Stomach (tissue), 19 donors: ENCODE measurements at places on chromosomes 12 and 14. TPM values are rescaled to one million over a fixed set of nuclear protein-coding genes. Genes with fewer than 3 reads are reported as not detected.
A peak's percentile ranks its signal among the peaks of the same experiment; 100 is the strongest.

- H3K27ac ChIP-seq, result no peak overlapping the region
- H3K4me1 ChIP-seq, result no peaks in the 10 kb centered on the region
- H3K4me3 ChIP-seq, result no peak overlapping the region
- H3K36me3 ChIP-seq, result no peaks in the 10 kb centered on the region
Observed at GRCh38 chr14:38125481-38126037, 82.1 kb upstream of the SSTR1 start.

- DNase-seq, result no peak
- no peaks in the 10 kb centered on the region for H3K36me3 ChIP-seq
- no peak overlapping the region for H3K27ac ChIP-seq
Observed at GRCh38 chr12:90585640-90586304, 369.2 kb downstream of the CCER1 start.

DNA sequence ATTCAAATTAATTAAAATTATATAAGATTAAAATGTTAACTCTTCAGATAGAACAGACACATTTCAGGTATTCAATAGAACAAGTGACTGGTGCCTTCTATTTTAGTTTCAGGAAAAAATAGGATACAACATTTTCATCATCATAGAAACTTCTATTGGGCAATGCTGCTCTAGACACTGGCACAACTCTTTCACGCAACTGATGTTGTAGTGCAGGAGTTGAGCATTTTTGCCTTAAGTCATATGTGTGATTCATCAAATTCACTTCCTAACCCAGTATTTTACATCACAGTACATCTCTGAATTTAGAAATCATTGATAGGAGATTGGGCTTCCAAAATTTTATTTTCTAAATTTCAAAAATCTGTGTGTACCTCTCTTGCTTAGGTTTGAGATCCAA, 215.4 kb upstream of the DIO2 start:
- H3K27ac ChIP-seq, result no peak overlapping the region
- DNase-seq, result no peak
- no peaks in the 10 kb centered on the region for H3K4me1 ChIP-seq
- no peaks in the 10 kb centered on the region for H3K36me3 ChIP-seq
- no peak overlapping the region for H3K4me3 ChIP-seq

- H3K27ac ChIP-seq, result no peak overlapping the region
- H3K36me3 ChIP-seq, result peaks cover 6% of the 10 kb centered on the region
- H3K27me3 ChIP-seq, result no peaks in the 10 kb centered on the region
Observed at GRCh38 chr12:65414526-65414925, 136.0 kb downstream of the MSRB3 start.

DNA sequence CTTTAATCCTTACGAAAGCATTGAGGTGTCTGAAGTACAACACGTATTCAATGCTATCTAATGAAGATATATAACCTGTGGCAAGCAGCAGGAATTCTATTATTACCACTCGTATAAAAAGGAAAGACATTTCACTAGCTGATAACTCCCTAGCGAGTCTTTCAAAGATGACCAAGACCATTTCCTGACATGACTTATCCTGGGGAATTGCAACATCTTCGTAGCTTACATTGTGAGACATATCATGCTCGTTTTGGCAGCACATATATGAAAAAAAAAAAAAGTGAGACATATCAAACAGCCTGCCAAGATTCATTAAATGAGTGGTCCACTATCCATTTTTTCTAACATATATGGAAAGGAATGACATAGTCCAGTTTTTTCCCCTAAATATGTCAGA, 337.0 kb downstream of the FSCB start:
- no peak overlapping the region for H3K4me3 ChIP-seq
- DNase-seq, result no peak
- H3K36me3 ChIP-seq, result no peaks in the 10 kb centered on the region
- no peaks in the 10 kb centered on the region for H3K4me1 ChIP-seq
- H3K27me3 ChIP-seq, result no peaks in the 10 kb centered on the region

DNA sequence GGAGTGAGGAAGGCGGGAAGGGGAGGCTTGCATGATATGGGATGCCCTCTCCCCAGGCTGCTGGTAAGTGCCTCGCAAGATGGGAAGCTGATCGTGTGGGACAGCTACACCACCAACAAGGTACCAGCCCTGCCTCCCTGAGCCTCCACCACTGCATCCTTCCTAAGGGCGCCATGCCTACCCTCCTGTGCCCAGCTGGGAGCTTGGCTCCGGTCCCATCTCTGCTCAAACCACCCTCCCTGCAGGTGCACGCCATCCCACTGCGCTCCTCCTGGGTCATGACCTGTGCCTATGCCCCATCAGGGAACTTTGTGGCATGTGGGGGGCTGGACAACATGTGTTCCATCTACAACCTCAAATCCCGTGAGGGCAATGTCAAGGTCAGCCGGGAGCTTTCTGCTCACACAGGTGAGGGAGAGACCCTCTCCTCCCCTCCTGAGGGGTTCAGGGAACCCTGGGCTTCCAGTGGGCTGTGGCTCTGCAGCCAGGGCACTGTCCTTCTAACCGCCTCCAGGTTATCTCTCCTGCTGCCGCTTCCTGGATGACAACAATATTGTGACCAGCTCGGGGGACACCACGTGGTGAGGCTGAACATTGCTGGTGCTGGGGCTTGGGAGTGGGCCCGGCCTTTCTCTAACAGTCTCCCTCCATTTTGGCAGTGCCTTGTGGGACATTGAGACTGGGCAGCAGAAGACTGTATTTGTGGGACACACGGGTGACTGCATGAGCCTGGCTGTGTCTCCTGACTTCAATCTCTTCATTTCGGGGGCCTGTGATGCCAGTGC, 2.6 kb downstream of the GNB3 start:
- peaks cover 62% of the 10 kb centered on the region for H3K36me3 ChIP-seq
- no peaks in the 10 kb centered on the region for H3K27me3 ChIP-seq
- no peak overlapping the region for H3K27ac ChIP-seq
- DNase-seq, result no peak
- no peak overlapping the region for H3K4me3 ChIP-seq

- H3K4me1 ChIP-seq, result no peaks in the 10 kb centered on the region
- no peaks in the 10 kb centered on the region for H3K36me3 ChIP-seq
- no peak overlapping the region for H3K27ac ChIP-seq
- H3K4me3 ChIP-seq, result no peak overlapping the region
Observed at GRCh38 chr14:38297681-38298080, 41.8 kb upstream of the CLEC14A start.

DNA sequence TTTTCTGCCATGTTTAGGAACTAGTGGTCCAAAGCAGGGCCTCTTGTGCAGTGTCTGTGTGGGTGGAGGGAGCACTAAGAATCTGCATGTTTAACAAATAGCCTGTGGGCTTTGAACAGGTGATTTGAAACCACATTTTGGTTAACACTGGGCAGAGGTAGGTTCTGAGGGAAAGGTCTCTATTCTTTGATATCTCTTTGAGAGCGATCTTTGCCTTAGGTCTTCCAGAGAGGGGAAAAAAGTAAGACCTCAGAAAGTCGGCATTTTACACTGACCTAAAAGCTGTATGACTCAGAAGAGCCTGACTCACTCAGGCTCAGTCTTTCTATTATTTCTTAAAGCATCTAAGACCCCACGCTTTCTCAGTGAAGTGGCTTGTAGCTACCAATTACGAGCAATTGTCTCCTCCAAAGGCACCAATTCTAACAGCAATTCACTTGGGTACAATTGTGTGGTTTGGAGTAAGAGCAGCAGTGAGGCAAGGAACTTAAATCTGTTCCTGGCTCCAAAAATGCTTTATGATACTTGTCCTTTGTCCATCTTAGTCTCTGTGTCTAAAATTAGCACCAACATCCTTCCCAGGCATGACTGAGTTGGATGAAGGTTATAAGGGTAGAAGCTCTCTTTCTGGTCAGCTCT, 8.8 kb downstream of the EIF2B2 start:
- no peaks in the 10 kb centered on the region for H3K27me3 ChIP-seq
- no peaks in the 10 kb centered on the region for H3K4me1 ChIP-seq
- DNase-seq, result no peak
- H3K4me3 ChIP-seq, result no peak overlapping the region
- H3K27ac ChIP-seq, result no peak overlapping the region
- H3K36me3 ChIP-seq, result peaks cover 90% of the 10 kb centered on the region

DNA sequence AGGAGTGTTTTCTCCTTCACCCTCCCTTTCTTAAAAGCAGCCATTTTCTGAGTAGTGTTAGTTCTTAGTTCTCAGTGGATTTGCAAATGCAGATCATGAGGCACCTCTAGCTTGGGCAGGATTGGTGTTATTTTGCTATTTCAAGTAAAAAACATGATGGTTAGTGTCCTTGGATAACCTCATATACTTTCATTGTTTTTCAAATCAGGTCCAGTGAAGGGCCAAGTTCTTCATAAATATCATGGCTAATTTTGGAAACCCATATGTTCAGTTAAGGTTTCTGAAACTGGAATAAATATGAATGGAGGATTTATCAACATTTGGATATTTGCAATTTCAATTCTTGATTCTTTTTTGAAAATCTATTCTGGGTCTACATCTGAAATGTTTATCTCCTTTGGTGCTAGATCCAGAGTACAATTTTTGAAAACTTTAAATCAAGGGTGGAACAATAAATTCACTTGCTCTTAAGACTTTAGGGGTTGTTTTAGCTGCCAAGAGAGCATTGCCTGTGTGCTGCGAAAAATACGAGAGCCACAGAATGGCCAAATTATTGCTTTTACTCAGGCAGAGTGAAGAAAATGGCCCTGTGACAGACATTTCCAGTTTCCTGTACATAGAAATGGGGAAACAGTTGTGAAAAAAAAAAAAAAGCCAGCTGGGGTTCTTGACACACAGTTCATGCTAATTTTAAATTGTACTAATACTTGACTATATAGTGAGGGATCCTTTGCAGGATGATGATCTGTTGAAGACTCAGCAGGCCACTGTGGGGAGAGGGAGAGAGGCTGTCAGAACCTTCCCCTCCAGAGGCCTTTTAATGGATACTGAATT, 104.6 kb downstream of the BICD1 start:
- no peak for DNase-seq
- no peak overlapping the region for H3K4me3 ChIP-seq
- H3K36me3 ChIP-seq, result no peaks in the 10 kb centered on the region
- peaks cover 3% of the 10 kb centered on the region for H3K4me1 ChIP-seq
- H3K27me3 ChIP-seq, result no peaks in the 10 kb centered on the region
- H3K27ac ChIP-seq, result no peak overlapping the region

- H3K27ac ChIP-seq, result peak overlapping the region; percentile 47
- DNase-seq, result no peak
- no peaks in the 10 kb centered on the region for H3K36me3 ChIP-seq
- no peaks in the 10 kb centered on the region for H3K27me3 ChIP-seq
Observed at GRCh38 chr12:53585448-53586125, 40.6 kb downstream of the ATF7 start.

- H3K36me3 ChIP-seq, result no peaks in the 10 kb centered on the region
- H3K27ac ChIP-seq, result no peak overlapping the region
- no peak for DNase-seq
Observed at GRCh38 chr14:104228221-104228620, 89.8 kb downstream of the KIF26A start.

DNA sequence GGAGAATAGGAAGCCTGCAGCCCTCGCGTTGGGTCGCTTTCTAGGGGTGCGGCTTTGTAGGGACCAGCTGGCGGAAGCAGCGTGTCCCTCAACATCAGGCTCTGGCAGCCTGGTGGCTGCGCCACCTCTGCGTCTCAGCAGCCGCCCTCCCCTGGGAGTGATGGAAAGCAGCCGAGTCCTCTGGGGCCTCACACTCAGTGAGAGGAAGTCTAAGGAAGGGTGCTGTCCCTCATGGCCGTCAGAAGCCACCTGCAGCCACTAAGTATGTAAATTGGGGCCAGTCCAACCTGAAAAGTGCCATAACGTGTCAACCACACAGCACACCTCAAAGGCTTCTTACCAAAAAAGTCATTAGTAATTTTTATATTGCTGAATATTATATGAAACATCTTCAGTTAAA, 80.3 kb downstream of the WDR20 start:
- no peaks in the 10 kb centered on the region for H3K27me3 ChIP-seq
- H3K27ac ChIP-seq, result no peak overlapping the region
- H3K4me3 ChIP-seq, result no peak overlapping the region
- H3K4me1 ChIP-seq, result peaks cover 16% of the 10 kb centered on the region
- no peak for DNase-seq
- H3K36me3 ChIP-seq, result peaks cover 50% of the 10 kb centered on the region

The PTPN6 gene
- 36.6 TPM for total RNA-seq

The SLC6A12 gene
- total RNA-seq, result 1.7 TPM

The NDUFA12 gene
- 59.4 TPM for total RNA-seq

The ADIPOR2 gene
- total RNA-seq, result 185 TPM

The GPRC5D gene
- not detected for total RNA-seq

The NRIP2 gene
- not detected for total RNA-seq

The CACNA2D4 gene
- total RNA-seq, result 1.5 TPM

The NRL gene
- 0.92 TPM for total RNA-seq

The P2RX7 gene
- 1.3 TPM for total RNA-seq

The SPX gene
- 1.1 TPM for total RNA-seq

The PAX9 gene
- not detected for total RNA-seq
